ENCODE measurements at places on chromosomes 5 and 9. TPM values are rescaled to one million over a fixed set of nuclear protein-coding genes. Genes with fewer than 3 reads are reported as not detected.

- H3K36me3 ChIP-seq: no peaks in the 10 kb centered on the region
- H3K27ac ChIP-seq: no peak overlapping the region
- H3K4me3 ChIP-seq: no peak overlapping the region
- DNase-seq: no peak
Measured at GRCh38 chr9:113231701-113232100, 10.4 kb downstream of the SLC31A1 start.

- H3K4me1 ChIP-seq: no peaks in the 10 kb centered on the region
- H3K36me3 ChIP-seq: no peaks in the 10 kb centered on the region
- H3K4me3 ChIP-seq: no peak overlapping the region
Measured at GRCh38 chr5:58330781-58331180, 129.1 kb downstream of the PLK2 start.

DNA sequence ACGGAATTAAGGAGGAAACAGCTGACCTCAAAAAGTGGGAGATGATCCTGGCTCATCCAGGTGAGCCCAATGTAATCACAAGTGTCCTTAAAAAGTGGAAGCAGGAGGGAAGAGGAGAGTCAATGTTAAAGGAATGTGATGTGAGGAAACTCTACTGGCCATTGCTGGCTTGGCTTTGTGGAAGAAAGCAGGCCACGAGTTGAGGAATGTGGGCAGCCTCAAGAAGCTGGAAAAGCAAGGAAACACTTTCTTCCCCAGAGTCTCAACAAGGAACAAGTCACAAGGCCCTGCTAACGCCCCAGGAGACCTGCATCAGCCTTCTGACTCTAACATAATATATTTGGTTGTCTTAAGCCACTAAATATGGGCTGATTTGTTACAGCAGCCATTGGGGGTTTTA, 252.8 kb downstream of the PSAT1 start:
- H3K27ac ChIP-seq: no peak overlapping the region
- DNase-seq: no peak
- no peaks in the 10 kb centered on the region for H3K36me3 ChIP-seq
- no peaks in the 10 kb centered on the region for H3K27me3 ChIP-seq
- H3K4me3 ChIP-seq: no peak overlapping the region

- H3K36me3 ChIP-seq: no peaks in the 10 kb centered on the region
- no peak for DNase-seq
- peaks cover 7% of the 10 kb centered on the region for H3K4me1 ChIP-seq
- no peak overlapping the region for H3K27ac ChIP-seq
Measured at GRCh38 chr5:1471997-1472963, 27.0 kb upstream of the SLC6A3 start.

GRCh38 chr9:114155263-114155994, at the start of gene COL27A1:
Gene COL27A1, plus strand, starts transcription at chr9:114155537. Its CDS starts 414 bp downstream, at chr9:114155951.
- no peaks in the 10 kb centered on the region for H3K36me3 ChIP-seq
- H3K27ac ChIP-seq: no peak within 1 kb of the TSS
- no peaks in the 10 kb centered on the region for H3K4me1 ChIP-seq
- peak; percentile 87 for DNase-seq
- no peaks in the 10 kb centered on the region for H3K27me3 ChIP-seq
- peak within 1 kb of the TSS; percentile 52 for H3K4me3 ChIP-seq

Gene FBN2
- total RNA-seq: 1.0 TPM

Gene ADAMTSL2
- 9.2 TPM for total RNA-seq

DNA sequence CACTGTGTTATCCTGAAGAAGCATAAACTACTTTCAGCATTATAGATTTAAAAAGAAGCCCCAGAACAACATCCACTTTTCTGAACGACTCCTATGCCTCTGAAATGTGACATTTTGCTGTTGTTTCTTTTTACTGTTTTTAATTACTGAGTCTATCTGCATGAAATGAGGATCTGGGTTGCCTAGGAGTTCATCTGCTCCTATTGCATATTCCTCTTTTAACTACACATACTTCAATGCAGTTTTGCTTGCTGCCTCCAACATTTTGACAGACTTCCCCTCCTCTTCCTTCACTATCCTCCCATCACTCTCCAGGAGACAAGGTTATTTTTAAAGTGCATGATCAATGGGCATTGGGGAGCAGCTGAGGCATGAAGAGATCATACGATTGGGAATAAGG, 164.5 kb downstream of the TMC1 start:
- H3K27me3 ChIP-seq: peaks cover 3% of the 10 kb centered on the region
- H3K4me3 ChIP-seq: no peak overlapping the region
- H3K4me1 ChIP-seq: no peaks in the 10 kb centered on the region
- H3K36me3 ChIP-seq: no peaks in the 10 kb centered on the region
- no peak overlapping the region for H3K27ac ChIP-seq

GRCh38 chr9:89213396-89213880, 34.8 kb upstream of the SHC3 start:
- H3K27me3 ChIP-seq: no peaks in the 10 kb centered on the region
- H3K4me3 ChIP-seq: no peak overlapping the region
- DNase-seq: no peak
- H3K27ac ChIP-seq: no peak overlapping the region
- H3K36me3 ChIP-seq: no peaks in the 10 kb centered on the region

- no peaks in the 10 kb centered on the region for H3K4me1 ChIP-seq
- no peaks in the 10 kb centered on the region for H3K36me3 ChIP-seq
- H3K4me3 ChIP-seq: no peak overlapping the region
- H3K27me3 ChIP-seq: peaks cover 4% of the 10 kb centered on the region
Measured at GRCh38 chr5:176820937-176821336, 10.6 kb downstream of the UNC5A start.

GRCh38 chr9:138038244-138038671, 160.7 kb downstream of the CACNA1B start:
- no peak overlapping the region for H3K27ac ChIP-seq
- DNase-seq: no peak
- no peaks in the 10 kb centered on the region for H3K36me3 ChIP-seq
- no peaks in the 10 kb centered on the region for H3K27me3 ChIP-seq
- no peaks in the 10 kb centered on the region for H3K4me1 ChIP-seq
- H3K4me3 ChIP-seq: no peak overlapping the region

DNA sequence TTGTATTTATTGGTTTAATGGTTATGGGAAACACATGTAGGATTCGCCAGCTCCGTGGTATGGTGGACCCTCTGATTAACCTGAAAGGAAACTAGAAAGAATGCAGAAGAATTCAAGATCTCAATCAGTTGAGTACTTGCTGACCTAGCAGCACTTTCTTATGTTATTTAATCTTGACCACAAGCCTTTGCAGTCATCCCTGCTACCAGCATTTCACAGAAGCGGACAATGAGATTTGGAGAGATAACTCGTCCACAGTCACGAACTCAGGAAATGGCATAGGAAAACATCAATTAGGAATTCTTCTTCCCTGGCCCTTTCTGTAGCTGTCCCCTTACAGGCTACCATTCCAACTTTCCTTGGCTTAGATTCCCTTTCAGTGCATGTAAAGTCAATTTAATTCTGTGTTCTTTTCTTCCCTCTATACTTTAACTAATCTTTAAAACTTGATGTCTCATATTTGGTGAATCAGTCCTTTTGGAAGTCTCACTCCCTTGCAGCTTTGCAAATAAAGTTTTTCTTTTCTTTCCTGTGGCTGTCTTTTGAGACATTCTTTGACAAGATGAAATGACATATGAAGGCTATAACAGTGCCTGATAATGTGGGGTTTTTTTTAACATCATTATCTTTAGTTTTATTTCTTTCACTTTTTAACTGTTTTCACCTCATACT, 1.3 kb upstream of the SLC44A1 start:
- H3K27me3 ChIP-seq: no peaks in the 10 kb centered on the region
- H3K27ac ChIP-seq: peak overlapping the region; percentile 37
- no peak overlapping the region for H3K4me3 ChIP-seq
- no peaks in the 10 kb centered on the region for H3K36me3 ChIP-seq

Data from thyroid gland (tissue), 4 donors.